Epithelial cell of proximal tubule (primary cell): ENCODE measurements at places on chromosomes 1 and 21. TPM values are rescaled to one million over a fixed set of nuclear protein-coding genes. Genes with fewer than 3 reads are reported as not detected.

Gene A3GALT2
- not detected in 2 replicates for total RNA-seq

Gene SH2D1B
- total RNA-seq = 0.07 and 0.23 TPM in 2 replicates

Gene FCRL5
- total RNA-seq = not detected in 2 replicates

Gene OVAAL
- not detected in 2 replicates for total RNA-seq

Gene KCNK1
- 6.1 and 9.8 TPM in 2 replicates for total RNA-seq

Gene FMO2
- total RNA-seq = not detected in 2 replicates

Gene ASCL5
- not detected in 2 replicates for total RNA-seq

Gene BACE2
- total RNA-seq = 38.3 and 60.9 TPM in 2 replicates

Gene CYP4A11
- not detected in 2 replicates for total RNA-seq

Gene RAB42
- total RNA-seq = 14.5 and 18.3 TPM in 2 replicates

Gene SLC45A1
- total RNA-seq = 0.22 and 0.63 TPM in 2 replicates

Gene SH2D2A
- total RNA-seq = 2.0 and 3.5 TPM in 2 replicates

Gene PADI4
- not detected in 2 replicates for total RNA-seq

Gene NCSTN
- 55.7 and 57.0 TPM in 2 replicates for total RNA-seq

Gene SEC16B
- total RNA-seq = 0.17 and 0.29 TPM in 2 replicates

Gene TLCD4
- 3.2 and 5.4 TPM in 2 replicates for total RNA-seq

Gene KCNJ9
- not detected in 2 replicates for total RNA-seq

Gene CHI3L1
- 0.86 TPM in 1 of 2 replicates, not detected in the other for total RNA-seq

Gene KCNH1
- 6.9 and 10.1 TPM in 2 replicates for total RNA-seq

Gene AUNIP
- total RNA-seq = 6.2 and 13.0 TPM in 2 replicates

Gene SETDB1
- total RNA-seq = 20.6 and 26.4 TPM in 2 replicates

Gene KRTAP19-7
- total RNA-seq = not detected in 2 replicates
